ENCODE measurements at places on chromosomes 1 and 21.

DNA sequence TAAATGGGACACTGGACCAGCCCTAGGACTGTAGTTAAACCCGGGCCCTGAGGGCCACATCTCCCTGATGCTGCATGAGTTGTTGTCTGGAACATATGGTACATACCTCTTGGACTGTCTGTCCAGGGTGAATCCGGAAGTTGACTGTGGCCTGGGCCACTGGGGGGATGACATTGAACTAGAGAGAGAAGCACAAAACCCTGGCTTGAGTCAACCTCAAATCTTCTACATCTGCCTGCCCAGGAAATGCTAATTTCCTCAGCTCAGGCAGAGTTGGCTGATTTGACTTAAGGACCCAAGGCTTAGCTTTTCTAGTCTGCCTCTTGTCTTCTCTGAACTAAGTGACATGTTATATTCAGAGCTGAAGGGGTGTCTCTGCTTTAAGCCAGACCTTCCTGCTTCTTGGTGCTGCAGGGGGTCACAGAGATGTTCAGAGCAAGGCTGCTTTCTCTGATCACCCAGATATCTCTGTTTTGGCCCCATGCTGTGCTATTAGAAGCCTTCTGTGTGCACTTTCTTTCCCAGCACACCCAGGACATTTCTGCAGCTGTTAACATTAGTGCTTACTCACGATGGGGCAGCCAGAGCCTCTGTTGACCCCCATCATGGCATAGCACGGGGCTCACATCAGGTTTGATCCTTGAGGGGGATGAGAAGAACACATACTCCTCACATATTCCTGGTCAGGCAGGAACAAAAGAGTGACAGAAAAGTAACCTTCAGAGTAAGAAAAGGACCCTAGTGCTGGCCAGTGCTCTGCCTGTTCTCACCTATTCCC, 9.6 kb downstream of the PM20D1 start:
- DNase-seq, result no peak

GRCh38 chr1:229105822-229106525, 164.9 kb upstream of the RAB4A start:
- no peak for DNase-seq

DNA sequence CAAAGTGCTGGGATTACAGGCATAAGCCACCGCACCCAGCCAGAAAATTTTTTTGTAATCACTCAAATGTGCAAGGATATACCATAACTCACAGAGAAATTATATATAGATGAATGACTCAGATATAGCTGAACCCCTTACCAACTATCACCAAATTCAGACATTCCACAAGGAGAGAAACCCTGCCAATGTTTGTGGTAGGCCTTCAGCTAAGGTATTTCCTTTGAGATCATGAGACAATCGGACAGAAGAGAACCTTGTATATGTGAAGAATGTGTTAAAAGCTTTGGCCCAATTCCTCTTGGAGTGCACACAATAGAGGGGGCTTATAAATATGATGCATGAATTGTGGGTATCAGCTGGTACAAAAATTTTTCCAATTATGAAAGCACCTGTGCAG, 50.7 kb downstream of the ZNF684 start:
- DNase-seq, result no peak

DNA sequence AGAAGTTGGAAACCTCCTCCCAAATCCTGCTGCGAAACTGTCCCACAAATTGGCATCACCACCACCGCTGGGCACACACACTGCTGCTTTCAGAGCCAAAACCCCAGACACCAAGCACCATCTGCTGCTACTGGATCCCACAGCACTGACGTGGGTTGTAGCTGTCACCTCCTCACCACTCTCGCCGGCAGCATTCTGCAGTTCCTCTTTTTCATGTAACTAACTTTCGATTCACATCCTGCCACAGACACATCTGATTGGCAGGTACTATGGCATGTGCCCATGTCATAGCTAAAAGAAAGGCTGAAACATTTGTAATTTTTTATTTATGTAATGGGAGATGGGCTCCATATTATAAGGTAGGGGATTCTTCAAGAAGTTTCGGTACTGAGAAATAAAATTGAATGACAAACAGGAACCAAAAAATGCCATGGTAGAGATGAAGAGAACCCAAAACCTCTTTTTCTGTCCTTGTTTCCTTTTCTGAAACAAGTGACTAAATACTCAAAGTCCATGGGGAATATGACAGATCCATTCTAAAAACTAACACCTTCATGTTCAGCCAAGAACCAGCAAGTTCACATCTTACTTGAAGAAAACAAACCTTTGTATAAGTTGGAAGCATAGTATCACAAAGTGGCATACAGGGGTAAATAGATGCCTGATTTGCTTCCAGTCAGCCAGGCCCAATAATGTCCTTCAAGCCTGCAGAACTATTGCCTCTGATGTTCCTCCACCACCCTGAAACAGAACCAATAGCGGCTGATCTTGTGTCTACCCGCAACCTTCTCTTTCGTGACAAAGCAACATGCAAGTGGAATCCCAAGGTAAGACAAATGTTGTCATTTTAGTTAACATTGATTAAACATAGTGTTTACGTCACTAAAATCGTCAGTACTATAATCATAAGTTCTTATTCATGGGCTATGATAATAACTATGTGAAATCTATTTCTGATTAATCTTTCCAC, 26.6 kb upstream of the RGS13 start:
- DNase-seq, result no peak

DNA sequence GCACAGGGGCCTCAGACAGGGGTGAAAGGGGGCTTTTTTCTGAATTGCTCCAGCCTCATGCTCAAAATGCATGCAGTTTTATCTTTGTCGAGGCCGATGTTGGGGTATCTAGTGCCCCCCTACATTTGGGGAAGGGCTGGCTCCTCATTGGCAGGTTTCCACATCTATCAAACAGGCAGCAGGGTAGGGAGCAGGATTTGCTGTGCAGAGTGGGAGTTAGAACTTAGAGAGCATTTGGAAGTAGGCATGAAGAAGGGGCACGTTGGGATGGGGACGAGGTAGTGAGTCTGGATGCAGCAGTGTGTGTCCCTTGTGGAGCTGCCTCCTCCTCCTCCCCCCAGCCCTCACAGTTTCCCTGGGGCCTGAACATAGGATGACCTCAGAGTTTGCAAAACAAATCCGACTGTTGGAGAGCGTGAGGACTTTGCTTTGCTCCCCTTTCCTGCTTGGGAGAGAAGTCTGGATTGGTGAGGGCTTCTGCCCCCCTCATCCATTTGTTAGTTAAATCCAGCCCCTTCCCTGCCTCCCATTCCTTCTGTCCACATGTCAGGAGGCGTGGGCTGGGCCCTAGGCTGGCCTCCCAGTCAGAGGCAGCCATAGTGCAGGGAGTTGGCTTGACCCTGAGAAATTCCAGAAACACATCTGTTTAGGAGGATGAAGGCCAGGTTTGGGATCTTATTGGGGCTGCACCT, 36.9 kb upstream of the GPR37L1 start:
- peak; percentile 51 for DNase-seq

- DNase-seq, result peak; percentile 18
Observed at GRCh38 chr1:54378157-54378873, 27.9 kb downstream of the SSBP3 start.

DNA sequence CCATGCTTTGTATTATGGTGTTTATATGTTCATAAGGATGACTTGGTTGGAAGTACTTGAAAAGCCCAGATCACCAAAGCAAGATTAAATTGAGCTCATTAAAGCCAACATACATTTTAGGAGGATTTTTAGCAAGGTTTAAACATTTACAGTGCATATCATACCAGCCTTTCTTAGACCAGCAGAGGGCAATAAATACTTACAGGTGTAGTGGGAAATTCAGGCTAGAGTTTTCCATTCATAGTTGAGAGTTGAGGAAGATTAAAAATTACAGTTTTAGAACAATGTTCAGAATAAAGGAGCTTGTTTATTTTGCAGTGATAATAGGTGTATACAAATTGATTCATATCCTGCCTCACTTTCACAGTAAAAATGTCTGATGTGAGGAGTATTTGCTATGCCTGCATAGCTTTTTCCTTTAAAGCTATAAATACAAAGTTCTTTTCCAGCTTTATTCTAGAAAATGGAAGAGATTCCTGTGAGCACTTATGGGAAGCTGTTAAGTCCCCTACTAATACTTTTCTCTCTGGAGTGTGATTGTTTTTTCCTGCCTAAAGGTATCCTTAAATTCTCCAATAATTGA, 35.3 kb downstream of the DTL start:
- DNase-seq, result no peak

DNA sequence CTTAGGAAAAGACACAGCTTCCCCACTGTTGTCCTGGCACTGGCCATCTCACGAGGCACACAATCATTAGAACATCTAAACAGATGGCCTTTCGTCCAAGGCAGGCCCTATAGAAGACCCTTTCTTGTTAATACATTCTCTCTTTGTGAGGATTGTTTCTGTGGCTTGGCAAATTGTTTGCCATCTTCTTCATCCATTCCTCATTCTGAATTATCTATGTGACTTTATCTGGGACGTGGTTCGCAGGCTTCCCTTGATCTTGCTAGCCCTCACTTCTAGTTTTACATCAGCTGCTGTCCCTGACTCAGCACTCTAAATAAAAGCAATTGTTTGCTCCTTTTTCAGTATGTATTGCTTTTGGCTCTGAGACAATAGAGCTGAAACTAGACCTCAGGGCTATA, 101.1 kb upstream of the ZC3H11B start:
- DNase-seq, result no peak

GRCh38 chr1:6260961-6261614, at the start of gene GPR153:
Gene GPR153 (minus strand): TSS chr1:6261098. CDS start chr1:6254905, 6,193 bp downstream.
- no peak for DNase-seq

GRCh38 chr1:12603224-12603623, 14.8 kb downstream of the DHRS3 start:
- DNase-seq, result no peak

DNA sequence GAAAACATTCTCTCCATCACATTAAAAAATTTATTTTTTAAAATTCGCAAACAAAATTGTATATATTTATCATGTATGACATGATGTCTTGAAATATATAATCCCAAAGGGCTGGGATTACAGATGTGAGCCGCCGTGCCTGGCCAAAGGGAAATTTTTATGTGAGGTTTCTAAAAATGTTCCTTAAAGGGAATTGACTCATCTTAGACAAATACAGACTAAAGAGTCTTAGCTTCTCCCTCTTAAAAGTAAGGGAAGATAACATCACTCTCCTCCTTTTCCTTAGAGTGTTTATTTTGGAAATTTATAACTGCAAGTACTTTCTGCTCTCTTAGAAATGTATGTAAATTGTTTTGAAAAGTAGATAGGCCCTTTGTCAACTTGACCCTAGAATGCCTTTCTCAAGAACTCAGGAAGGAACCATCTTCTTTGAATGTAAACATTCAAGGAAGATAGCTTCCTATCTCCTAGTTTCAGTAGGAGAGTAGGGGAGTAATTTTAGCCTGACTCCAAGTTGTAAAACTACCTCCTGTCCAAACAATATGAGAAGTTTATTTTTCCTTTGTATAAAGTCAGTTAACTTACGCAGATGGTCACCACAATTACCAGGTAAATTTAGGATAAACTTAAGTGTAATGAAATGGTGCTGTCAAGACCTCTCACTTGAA, 59.5 kb downstream of the C21orf91 start:
- DNase-seq, result no peak

DNA sequence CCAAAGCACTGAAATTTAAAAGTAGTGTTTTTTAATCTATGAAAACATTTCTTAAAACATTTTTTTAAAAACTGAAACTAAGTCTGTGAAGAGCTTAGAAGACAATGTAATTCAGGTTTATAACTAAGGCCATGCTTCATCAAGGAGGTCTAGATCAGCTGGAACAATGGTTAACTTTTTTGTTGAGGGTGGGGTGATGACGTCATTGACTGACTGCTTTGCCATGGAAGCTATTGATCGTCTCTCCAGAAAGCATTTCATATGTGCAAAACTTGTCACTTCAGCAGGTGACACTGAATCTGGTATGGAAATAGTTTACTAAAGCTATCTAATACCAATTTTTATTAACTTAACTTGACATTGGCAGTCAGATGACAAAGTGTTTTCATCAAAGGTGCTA, 21.0 kb downstream of the RAVER2 start:
- no peak for DNase-seq

DNA sequence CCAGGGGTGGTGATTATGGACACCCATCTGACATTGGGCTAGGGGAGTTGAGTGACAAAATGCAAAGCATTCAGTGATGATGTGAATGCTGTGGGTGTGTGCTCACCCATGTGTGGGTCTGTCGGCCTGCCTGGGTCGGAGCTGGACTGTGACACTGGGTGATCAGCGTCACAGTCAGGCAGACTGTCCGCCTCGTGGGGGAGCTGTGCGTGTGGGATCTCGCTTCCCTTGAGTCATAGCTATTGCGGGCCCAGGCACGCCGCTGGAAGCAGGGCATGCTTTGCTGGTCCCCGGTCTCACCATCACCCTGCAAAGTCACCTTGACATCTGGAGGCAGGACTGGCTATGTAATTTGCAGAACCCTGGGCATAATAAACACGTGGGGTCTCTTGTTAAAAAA, 156.9 kb upstream of the IGSF21 start:
- DNase-seq, result no peak

GRCh38 chr21:46297338-46298271, 11.5 kb downstream of the YBEY start:
- DNase-seq, result no peak

DNA sequence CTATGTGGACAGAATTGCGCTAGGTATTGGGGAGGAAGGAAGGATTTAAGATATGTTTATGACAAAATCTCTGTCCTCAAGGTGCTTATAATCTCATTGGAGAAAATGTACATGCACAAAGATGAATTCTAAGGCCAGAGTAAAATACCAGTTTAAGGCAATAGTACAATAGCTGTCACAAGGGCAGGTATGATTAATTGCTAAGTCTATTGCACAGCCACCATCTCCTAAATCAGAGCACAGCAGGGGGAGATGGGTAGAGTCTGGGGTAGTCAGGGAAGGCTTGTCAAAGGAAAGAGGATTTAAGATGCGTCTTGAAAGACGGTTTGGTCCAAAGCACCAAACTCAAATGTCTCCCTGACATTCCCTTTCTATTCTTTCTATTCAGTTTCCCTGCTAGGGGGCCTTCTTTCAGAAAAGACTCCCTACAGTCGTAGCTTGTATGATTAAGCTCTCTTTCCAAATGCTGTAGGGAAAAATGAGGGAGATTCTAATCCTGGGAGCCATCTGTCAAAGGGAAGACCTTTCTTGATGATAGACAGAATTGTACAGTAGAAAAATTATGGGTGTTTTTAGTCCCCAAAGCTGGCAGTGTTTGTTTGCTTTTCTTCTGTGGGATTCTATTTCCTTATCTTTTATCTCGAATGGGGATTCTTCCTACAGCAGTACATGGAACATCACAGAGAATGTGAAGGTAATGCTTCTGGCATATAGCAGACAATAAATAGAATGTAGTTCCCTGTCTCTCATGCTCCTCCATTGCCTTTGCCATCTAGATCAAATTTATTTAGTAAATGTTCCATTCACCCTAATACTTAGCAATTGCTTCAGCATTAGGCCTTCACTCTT, 107.6 kb upstream of the NFIA start:
- DNase-seq, result no peak

- no peak for DNase-seq
Observed at GRCh38 chr21:46207920-46208591, 20.5 kb downstream of the LSS start.

GRCh38 chr1:111448482-111448917, 556 bp downstream of the WDR77 start:
- DNase-seq, result no peak

Measured in substantia nigra (tissue), 51 donors.